ENCODE measurements at places on chromosomes 2 and 18.
A peak's percentile ranks its signal among the peaks of the same experiment; 100 is the strongest.

DNA sequence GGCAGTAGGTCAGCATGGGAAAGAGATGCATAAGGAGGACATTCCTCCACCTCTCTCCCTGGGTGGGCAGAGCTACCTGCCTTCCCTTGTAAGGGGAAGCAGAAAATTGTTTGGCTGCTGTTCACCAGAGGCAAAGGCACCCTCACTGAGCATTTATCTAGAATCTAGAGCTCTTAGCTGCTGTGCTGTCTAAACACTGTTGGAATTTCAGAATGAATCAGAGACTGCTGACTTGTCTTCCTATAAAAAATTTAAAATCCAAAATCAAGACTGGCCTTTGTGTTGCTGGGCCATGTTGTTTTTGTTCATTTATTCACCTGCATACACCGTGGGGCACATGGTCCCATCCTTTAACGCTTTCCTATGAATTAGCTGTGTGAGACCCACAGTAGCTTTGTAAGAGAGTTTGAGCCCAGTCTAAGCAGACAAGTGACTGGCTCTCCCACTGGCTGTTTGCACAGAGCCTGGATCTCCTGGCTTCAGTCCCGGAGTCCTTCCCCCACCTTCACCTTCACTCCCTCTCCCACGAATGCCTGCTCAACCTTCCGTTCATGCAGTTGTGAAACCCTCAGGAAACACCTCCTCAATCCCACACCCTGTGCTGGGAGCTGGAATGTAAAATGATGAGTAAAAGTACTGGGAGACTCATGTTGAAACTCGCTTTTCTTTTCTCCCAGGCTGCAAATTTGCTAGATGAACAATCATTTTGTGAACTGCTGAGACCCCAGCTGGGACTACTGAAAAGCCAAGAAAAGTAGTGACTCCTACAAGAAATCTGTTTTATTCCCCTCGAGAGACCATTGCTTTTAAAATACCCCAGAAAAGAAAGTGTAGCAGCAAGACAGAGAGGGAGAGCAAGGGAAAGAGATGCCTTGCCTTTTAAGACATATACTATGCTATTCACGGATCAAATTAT is 76.2 kb downstream of the FAM168B start:
- no peak for DNase-seq

DNA sequence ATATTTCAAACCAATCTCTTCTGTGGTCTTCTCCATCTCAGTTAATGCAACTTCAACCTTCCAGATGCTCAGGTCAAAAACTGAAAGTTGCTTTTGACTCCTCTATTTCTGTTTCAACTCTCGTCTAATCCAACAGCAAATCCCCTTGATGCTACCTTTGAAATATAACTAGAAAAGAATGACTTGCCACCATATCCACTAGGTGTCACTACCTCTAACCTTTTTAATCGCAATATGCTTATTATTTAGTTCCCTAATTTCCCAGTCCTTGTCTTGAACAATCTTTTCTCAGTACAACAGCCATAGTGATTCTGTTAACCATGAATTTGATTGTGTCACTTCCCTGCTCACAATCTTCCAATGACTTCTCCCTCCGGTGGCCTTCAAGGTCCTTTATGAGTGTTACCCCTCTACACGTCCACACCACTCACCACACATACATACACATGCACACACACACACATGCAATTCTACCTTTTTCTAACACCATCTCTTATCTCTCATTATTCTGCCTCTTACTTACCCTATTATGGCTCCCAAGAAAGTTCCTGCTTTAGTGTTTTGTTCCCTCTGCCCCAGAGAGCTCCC is 245.5 kb upstream of the KCNJ3 start:
- DNase-seq, result peak; percentile 67

DNA sequence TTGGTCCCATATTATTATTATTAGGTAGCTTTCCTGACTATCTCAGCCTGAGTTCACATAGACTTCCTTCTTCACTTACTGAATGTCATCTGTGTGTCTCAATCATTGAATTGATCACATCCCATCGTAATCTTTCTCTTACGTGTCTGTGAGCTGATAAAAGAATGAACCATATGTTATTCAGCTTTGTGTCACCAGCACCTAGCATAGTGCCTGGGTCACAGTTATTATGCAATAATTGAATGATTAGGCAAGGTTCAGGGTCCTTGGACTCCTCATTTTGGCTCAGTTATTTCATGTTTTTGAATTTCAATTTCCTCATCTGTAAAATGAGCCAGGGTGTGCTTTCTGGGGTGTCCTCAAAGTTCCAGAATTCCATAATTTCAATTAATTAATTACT is 107.2 kb downstream of the ZEB2 start:
- no peak for DNase-seq

DNA sequence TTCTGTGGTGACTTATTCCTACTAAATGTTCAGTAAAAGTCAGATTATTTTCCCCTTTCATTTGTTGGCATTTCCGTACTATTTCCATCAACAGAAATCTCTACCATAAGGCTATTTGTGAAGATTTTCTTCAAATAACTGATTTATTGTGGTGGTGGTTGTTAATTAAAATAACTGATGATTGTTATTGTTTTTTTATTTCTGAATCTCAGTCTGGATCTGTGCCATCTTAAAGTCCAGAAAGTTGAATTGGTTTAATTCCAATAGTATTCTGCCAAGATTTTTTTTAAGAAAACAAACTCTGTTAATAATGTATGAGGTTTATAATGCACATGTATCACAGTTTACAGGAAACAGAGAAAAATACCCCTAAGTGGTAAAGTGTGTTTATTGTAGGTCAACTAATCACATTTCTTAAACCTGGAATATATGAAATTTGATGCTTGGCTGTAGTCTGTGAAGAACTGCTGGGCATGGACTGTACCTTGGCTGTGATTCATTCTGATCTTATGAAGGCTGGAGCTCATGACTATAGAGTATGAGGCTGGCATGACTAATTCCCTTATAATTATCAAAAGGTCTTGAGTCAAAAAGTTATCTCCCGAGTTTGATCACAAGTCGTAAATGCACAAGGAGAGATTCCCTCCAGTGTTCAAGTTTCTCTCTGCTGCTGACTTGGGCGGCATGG is 134.2 kb upstream of the RND3 start:
- DNase-seq, result no peak

- DNase-seq, result no peak
Observed at GRCh38 chr2:203654826-203655225, 51.6 kb upstream of the CD28 start.

DNA sequence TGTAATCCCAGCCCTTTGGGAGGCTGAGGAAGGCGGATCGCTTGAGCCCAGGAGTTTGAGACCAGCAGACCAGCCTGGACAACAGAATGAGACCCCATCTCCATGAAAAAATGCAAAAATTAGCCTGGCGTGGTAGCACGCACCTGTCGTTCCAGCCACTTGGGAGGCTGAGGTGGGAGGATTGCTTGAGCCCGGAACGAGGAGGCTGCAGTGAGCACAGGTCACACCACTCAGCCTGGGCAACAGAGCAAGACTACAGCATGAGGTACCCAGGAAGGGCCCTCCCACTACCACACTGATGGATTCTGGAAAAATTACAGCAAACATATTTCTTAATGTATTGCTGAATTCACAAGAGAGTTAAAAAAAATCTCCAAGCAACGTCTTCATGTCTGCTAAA is 56.3 kb upstream of the HPCAL1 start:
- no peak for DNase-seq

- DNase-seq, result no peak
Observed at GRCh38 chr2:191844706-191845105, 2.2 kb downstream of the CAVIN2 start.

GRCh38 chr2:157509744-157510143 is 65.9 kb upstream of the CYTIP start:
- DNase-seq, result peak; percentile 9

- no peak for DNase-seq
Observed at GRCh38 chr18:58476022-58476421, 152.9 kb downstream of the ALPK2 start.

GRCh38 chr2:8819194-8819593 is 18.2 kb downstream of the KIDINS220 start:
- no peak for DNase-seq

DNA sequence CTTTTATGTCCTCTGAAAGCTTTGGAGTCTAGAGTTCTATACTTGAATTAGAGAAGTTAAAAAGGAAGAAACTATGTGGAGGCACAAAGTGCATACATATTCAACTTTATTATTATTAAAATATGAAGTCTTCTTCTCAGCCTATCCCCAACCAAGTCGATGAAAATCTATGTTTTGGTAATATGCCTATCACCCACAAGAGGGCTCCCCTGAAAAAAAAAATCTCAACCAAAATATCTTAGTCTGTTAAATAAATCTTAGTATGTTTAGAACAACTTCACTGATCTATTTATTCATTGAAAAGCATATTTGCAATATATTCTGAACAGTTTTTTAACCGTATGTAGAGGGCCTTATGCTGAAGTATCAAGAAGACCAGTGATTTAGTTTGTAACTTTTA is 804.5 kb downstream of the TDRD15 start:
- peak; percentile 3 for DNase-seq

- DNase-seq, result no peak
Observed at GRCh38 chr2:15082105-15083058, 449.9 kb downstream of the LRATD1 start.

DNA sequence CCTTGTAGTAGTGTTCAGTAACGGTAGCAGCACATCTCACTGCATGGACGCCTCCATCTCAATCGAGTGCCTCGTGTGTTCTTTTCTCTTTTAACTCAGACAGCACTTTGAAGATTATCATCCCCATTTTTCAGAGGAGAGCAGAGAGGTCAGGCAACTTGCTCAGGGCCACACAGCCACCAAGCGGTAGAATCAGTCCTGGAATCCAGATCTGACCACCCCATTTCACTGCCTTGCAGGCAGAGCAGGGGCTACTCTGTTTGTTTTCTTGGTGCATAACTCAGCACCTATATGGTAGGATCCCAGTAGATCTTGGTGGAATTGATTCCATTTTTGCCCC is 129.5 kb downstream of the SMAD7 start:
- DNase-seq, result no peak

GRCh38 chr2:150981826-150982225 is 279.8 kb downstream of the RBM43 start:
- DNase-seq, result no peak

DNA sequence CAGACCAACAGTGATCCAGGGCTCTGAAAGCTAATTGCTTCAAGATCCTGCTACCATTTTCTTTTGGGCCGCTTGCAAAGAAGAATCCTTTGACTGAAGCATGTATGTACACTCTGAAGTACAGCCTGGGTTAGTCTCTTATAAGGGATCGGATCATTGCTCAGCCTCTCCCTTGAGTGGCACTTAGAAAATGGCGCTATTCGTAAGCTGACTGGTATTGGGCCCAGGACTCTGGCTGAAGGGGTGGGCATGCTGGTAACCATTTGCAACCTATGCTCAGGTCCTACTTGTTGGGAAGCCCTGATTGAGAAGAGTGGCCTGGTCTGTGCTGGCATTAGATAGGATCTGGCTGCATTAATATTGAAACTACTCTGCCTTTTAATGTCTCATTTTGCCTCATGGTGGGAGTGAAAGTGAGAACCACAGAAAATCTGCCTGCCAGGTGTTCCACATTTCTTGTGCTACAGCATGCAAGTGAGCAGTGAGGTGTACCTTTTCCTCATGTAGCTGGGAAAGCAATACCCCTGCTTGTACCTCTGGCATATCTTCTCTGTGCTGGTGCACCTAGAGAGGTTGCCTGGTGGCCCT is 661 bp upstream of the MGAT5 start:
- no peak for DNase-seq

GRCh38 chr2:195956725-195957124 is 111.9 kb downstream of the DNAH7 start:
- no peak for DNase-seq

DNA sequence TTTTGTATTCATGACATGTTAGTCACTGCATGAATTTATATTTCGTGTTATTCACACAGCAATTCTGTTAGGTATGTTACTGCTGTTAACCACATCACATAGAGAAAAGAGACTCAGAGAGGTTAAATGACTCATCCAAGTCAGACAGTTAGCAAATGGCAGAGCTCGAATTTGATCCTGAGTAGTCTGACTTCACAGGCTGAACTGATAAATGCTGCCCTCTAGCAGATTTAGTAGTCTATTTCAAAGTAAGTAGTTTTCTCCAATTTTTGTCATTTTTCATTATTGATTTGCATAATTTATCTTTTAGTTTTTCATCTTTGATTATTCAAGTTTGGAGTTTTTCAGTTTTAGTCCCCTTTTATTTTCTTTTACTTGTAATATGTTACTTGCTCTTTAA is 58.3 kb downstream of the WDR7 start:
- DNase-seq, result peak; percentile 62

DNA sequence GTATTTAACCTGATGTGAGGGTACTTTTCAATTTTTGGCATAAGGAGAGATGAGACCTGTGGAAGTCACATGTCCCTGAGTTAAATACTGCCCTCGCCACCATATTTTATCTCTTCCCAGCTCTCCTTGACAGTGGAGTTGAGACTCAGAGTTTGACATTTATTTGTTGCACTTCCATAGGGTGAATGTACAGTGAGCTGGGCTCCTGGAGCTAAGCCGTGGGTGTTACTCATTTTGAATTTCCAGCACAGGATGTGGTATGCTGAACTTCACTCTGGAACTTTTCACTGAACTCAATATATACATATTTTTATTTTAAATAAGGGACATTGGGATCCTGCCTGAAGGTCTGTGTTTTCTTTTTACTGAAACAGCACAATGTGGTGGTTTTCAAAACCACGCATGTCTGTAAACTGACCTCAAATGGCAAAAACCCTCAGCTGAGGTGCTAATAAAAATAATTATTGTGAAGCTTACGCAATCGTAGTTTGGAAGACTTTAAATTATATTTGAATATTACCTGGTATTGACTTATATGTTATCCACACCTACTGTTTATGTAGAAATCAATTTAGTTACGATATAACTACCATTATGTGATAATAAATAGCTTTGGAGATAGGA is 12.1 kb downstream of the RNF144A start:
- DNase-seq, result no peak

DNA sequence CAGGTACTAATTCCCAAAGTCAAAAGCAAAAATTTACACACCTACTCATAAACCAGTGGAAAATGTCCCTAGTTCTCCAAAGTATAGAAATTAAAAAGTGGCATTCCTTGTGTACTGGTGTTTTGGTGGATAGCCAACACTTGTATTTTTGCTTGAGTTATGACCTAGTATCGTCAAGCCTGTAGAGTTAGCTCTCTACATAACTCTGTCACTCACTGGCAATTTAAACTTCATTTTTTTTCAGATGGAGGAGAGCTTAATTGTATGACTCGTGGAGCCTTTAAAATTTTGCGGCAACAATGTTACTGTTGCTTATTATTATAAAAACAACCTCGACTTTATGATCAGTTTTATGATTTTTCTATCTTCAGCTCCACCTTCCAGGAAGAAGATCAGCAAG is 58.7 kb downstream of the ITGB6 start:
- no peak for DNase-seq

- no peak for DNase-seq
Observed at GRCh38 chr18:59813942-59814341, 85.9 kb upstream of the PMAIP1 start.

DNA sequence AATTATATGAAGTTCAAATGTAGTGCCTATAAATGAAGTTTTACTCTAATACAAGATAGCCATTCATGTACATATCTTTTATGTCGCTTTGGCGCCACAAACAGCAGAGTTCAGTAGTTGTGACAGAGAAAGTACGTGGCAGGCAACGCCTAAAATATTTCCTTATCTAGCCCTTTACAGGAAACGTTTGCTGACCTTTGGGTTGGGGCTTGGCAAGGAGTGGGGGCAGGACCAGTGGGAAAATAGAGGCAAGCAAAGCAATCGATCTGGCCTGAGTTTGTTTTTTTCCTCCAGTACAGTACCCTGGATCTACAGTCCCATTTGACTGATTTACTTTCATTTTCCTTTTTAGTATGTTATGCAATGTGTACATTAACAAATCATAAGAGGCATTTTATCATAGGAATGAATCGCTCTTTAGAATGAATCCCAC is 13.1 kb downstream of the CCDC68 start:
- DNase-seq, result peak; percentile 32
